ENCODE measurements at places on chromosomes 1 and 21.

DNA sequence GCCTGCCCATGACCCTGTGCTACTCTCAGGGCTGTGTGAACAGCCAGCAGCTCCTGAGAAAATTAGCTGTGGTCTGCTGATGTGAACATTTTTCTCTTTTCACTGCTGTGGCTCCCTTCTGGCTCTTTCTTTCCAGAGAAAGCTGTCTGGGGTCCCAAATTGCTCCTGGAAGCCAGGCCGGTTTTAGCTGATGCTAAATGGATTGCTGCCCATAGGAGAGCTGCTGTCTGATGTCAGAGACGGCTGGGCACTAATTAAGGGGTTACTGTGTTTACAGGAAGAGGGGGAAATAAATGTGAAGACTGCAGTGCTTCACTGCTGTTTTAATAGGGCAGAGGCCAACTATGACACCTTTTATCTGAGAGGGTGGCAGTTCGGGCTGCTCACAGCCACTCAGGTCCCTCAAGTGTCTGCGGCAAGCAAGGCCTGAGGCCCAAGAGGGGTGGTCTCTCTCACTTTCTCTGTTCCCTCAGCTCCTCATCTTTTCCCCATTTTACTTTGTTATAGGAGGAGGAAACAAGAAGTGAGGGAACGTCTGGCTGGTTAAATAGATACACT, 106.0 kb upstream of the GNG12 start:
- DNase-seq = no peak

DNA sequence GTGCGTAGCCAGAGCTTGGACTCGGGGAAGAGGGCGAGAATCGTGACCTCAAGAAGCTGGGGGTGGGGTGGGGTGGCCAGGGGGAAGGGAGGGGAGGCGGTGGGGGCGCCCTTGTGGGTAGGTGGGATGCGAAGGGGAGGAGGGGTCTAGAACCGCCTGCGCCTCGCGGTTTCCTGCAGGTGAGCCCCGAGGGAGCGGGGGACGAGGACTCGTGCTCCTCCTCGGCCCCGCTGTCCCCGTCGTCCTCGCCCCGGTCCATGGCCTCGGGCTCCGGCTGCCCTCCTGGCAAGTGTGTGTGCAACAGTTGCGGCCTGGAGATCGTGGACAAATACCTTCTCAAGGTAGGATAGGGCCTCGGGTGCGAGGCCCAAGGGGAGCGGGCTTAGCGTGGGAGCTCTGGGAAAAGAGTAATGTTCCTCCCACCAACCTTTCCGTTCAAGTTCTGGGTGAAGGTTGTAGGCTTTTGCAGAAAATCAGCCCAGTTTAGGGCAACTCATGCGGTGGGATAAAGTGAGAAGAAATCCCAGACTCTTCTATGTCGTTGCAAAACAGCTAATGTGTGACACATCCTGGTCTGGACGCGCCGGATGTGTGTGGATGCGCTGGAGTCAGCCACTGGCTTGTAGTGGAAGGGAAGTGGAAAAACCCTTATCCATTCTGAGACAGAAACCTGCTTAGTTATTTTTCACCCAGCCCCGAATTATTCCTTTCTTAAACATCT, 2.9 kb downstream of the LHX8 start:
- DNase-seq = no peak

DNA sequence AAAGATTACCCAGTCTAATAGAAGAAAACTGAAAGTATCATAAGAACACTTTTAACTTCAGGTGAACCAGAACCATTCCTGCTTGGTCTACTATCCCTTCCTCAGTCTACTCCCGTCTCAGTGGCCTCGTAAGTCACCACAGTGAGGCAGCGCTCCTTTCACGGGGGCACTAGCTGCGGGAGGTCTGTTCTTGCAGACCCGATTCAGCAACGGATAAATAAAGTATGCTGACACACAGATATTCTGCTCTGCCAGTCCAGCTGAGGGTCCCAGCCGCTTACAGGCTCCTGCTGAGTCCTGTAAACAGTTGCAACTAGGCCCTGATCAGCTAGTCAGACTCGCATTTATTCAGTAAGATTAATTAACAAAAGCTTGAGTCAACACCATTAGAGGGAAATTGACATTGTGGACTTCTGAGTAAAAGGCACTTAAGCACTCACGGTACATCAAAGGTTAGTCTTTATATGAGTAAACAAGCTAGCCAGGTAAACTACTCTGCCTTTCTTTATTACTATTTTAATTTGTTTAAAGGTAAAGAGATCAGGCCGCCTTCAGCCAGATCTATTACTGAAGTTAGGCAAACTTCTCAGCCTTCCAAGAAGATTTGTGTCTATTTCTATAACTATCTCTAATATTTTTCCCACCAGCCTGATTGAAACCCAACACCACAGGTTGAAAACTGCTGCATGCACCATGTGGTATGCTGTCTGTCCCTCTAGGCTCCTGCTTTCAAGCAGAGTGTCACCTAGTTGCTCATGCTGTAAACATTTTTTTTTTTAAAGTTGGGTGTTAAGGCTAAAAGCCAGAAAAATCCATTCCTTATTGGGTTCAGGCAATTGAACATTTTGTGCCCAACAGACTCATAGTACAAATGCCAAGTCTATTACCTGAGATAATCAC, 87.7 kb downstream of the INTS7 start:
- DNase-seq = no peak

DNA sequence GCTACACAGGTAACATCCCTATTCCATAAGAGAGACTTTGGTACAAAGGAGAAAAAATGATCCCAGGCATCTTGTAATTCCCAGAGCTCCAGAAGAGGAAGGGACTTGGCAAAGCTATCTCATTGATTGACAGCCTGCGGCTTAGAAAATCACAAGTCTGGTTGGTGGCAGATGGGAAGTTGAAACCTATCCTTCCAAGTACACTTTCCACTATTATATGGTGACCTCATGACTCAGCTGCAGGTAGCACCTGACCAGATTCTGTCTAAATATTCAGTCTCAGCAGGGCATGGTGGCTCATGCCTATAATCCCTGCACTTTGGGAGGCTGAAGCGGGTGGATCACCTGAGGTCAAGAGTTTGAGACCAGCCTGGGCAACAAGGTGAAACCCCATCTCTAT, 89.9 kb downstream of the TIAM1 start:
- DNase-seq = no peak

- DNase-seq = peak; percentile 56
These were observed 9.0 kb downstream of the CLDN19 start for GRCh38 chr1:42730988-42731387.

- DNase-seq = peak; percentile 66
These were observed 64.6 kb downstream of the SIK1 start for GRCh38 chr21:43362321-43362791.

GRCh38 chr1:233293556-233294446, 1.7 kb downstream of the PCNX2 start:
- no peak for DNase-seq

DNA sequence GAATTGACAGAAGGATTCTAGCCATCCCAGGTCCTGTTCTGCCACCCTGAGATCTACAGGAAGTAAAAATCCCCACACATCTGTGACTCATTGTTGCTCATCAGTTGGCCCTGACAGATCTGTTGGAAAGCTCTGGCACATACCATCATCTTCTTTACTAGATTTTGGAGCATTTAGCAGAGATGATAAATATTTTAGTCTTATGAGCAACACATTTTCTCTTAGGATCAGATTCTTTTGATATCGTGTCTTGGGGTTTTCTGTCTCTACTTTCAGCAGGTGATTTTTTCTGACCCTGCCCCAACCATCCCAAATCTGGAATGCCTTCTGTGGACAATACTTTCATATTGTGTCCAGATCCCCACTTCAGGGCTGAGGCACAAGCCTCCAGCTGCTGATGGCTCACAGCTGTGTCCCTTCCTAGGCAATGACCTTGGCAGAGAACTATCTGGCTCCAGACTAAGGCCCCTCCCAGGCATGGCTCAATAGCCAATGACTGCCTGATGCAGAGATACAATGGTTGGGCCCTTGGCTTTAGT, 102.8 kb downstream of the GDAP2 start:
- DNase-seq = no peak

GRCh38 chr1:69836971-69837636, 269.4 kb downstream of the LRRC7 start:
- DNase-seq = no peak

DNA sequence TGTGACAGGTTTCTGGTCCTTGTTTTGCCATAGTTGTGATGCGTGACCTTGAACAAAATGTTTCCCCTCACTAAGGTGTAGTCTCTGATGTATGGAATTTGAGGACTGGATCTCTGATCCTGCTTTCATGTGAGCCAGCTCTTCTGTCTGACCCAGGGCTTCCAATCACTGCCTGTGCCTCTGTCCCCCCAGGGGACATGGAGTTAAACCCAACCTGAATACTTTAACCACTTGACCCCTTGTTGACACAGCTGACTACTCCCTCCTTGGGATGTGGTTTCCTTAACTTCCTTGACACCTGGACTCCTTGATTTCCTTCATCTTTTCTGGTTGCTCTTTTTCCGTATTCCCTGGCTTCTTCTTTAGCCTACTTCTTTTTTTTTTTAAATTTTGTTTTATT, 36.0 kb upstream of the SSBP3 start:
- DNase-seq = no peak

GRCh38 chr1:210949039-210949438, 184.9 kb downstream of the KCNH1 start:
- no peak for DNase-seq

GRCh38 chr1:19255288-19255687, 3.7 kb downstream of the MRTO4 start:
- no peak for DNase-seq

- DNase-seq = no peak
These were observed 144.1 kb upstream of the AJAP1 start for GRCh38 chr1:4510276-4510691.

GRCh38 chr1:11690397-11691301, 861 bp upstream of the DRAXIN start:
- DNase-seq = no peak

DNA sequence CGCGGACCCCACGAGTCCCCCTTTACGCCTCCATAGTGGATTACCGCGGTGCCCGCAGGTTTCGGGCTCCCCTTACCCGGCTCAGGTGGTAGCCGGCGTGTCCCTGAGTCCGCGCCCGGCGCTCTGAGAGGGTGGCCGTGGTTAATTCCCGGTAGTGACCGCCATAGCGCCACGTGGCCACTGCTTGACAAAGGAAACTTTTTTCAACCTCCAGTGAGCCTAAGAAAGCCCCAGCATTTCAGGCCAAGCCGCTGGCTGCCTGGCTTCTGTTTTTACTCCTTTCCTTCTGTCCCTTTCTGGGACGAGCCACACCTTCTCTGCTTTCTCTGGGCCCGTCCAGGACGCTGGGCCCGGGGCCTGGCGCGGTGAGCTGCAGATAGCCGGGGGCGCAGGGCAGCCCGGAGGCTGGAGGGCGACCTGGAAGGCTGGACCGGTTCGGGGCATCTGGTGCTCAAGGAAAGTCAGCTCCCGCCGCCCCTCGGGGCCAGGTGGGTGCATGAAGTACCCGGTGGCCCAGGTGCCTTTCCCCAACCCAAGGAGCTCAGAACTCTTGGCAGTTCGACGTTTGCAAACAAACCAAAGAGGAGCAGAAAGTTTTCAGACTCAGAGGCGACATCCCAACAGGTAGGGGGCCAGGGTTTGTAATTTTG, 540 bp upstream of the C1orf198 start:
- no peak for DNase-seq

- DNase-seq = no peak
These were observed 85.8 kb downstream of the MIS18A start for GRCh38 chr21:32193098-32193465.

GRCh38 chr1:216221260-216221700, 202.0 kb downstream of the USH2A start:
- DNase-seq = no peak

DNA sequence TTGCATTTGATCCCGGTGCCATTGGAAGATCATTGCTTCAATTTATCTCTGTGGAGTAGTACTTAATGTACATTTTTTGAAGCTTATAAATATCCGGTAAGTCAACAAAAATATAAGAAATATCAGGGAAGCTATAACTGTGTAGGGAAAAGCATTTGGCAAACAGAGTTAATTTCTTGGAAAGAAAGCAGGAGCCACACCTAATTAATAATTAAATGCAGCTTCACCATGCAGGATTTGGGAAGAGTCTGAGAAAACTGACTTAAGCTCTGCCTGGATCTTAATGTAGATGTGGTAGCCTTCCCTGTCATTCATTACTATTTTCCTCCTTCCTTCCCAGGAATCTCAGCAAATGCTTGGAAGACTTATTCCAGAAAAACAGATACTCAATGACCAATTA, 134.5 kb downstream of the ATP5PO start:
- no peak for DNase-seq

DNA sequence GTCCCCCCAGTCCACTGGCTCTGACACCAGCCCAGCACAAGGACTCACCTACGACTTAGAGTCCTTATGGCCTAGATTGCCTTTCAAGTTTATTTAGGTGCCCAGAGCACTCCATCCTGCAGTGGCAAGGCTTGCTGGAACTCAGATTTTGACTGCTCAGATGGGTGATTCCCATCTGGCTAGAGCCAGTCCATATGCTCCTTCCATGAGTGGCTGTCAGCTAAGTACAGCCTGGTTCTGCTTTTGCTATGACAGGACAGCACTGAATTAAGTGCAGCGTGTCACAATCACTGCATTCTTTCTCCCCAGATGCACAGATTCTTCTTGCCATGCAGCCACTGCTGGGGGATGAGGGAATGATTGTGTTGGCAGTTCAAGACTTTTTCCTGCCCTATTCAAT, 43.8 kb downstream of the GPR52 start:
- no peak for DNase-seq

- no peak for DNase-seq
These were observed 6.1 kb upstream of the NPHP4 start for GRCh38 chr1:5998051-5998905.

- no peak for DNase-seq
These were observed 50.0 kb downstream of the BEND5 start for GRCh38 chr1:48726557-48727215.

GRCh38 chr1:27861436-27861835, 10.9 kb upstream of the THEMIS2 start:
- DNase-seq = no peak

DNA sequence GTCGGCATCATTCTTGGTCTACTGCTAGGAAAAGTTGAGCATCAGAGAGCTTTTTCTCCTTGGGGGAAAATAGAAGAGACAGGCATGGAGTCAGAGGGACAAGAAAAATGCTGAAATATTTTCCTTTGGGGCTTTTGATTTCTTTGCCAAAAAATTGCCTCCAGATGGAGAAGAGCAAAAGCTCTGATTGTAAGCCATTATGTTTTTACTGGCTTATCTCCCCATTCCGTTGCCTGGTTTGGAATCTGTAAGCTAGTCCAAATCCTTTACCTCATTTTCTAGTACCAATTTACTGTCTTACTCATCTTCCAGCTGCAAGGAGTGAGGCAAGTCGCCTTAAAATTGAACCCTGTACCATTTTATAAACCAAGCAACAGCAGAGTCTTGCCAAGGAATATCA, 23.3 kb upstream of the NBL1 start:
- no peak for DNase-seq

Data from activated T-cell treated with anti-CD3 and anti-CD28 coated beads for 48 hours (primary cell).